IMR-90 (cell line): ENCODE measurements at places on chromosomes 3 and 15.

DNA sequence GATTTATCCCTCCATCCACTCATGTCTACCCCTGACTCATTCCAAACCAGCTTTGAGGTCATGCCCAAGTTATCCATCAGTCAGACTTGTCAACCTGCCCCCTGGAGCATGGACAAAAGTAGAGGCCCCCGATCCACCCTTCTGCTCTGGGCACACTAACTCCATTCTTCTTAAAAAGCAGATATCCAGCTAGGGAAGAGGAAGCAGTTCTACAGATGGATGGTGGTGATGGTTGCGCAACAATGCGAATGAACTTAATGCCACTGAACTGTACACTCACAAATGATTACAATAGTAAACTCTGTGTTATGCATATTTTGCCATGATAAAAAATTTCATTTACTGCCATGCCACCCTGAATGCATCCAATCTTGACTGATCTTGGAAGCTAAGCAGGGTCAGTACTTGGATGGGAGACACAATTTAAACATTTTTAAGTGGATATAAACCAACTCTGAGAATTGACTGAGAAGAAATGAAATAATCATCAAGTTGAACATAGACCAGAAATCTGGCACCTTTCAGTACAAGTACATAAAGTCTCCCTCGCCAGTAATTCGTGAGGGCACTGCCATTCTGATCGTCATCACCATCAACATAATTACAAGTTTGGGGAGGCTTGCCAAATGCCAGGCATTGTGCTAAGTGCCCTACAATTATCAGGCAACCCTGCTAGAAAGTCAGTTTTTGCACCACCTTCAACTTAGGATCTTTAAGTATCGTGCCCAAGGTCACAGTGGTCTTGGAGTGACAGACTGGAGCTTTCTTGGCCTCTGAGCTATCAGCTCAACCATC is 124.8 kb downstream of the ATP10A start:
- peak; percentile 46 for DNase-seq

GRCh38 chr15:68080783-68081182 is 26.7 kb downstream of the PIAS1 start:
- DNase-seq = no peak

DNA sequence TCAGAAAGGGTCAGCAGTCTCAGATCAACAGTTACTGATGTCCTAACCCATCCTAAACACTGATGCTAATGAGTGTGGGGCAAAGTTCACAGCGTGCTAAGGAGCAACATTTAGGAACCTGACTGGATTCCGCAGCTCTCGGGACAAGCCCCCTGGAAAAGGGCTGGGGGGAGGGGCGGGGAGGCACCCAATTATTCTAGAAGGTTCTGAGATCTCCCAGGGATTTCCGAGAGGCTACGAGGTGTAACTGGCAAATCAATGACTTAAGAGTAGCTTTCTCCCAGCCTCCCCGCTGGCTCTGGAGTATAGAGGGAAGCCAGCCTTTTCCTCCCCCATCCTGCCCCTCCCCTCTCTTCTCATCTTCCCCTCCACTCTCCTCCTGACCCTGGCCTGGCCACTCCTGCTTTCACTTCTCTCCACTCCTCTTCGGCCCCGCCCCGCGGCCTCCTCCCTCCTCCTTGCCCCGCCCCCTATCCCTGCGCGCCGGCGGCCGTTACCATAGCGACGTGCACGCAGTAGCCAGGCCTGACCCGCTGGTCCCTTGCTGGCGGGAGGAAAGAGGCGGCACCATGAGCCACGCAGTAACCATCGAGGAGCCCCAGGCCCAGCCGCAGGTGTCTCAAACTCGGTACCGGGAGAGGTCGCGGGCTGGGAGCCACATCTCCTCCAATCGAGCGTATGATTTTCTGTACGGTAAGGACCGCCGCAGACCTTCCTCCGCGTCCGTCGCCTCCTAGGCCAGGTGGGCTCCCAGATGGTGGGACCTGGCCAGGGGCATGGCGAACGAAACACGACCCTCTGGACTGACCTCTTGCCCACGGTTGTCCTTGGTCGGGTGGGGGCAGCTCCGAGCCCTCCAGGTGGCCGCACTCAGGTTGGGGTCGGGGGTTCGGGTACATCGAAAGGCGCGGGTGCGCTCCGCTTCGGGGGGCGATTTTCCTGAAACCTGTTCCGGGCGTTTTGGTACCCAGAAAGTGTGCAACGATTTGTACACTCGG is at the start of gene CFAP91:
CFAP91 (plus strand) TSS at position 493 of the 998 bp plus-strand sequence; CDS start at position 570, 77 bp downstream.
- peak; percentile 83 for DNase-seq

GRCh38 chr3:30554317-30554690 is 52.1 kb upstream of the TGFBR2 start:
- no peak for DNase-seq

DNA sequence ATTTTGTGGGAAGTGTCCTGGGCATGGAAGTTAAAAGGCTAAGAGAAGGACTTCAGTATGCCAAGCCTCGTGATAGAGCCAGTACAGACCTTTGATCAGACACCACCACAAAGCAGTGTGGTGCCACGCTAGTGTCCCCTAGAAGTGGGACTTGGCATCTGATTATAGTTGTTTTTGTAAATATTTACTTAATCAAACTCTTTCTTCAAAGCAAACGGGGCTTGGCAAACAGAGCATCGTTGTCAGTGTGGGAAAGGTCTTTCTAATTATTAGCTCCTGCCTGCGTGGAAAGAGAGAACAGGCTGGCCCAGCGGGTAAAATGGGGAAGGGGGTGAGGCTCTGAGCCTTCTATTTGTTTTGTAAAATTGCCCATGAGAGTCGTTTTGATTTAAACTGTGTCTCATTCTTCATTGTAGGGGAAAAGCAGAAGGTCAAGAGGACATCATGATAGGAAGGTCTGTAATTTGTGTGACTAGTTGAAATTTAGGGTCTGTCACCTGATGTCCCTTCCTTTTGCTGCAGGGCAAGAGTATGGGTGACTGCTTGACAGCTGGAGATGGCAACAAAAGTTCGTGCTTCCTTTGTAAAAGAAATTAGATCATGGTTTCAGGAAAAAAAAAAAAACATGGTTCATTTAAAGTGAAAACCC is 105.0 kb downstream of the IQCH start:
- no peak for DNase-seq
